ENCODE measurements at places on chromosomes 2 and 18.

DNA sequence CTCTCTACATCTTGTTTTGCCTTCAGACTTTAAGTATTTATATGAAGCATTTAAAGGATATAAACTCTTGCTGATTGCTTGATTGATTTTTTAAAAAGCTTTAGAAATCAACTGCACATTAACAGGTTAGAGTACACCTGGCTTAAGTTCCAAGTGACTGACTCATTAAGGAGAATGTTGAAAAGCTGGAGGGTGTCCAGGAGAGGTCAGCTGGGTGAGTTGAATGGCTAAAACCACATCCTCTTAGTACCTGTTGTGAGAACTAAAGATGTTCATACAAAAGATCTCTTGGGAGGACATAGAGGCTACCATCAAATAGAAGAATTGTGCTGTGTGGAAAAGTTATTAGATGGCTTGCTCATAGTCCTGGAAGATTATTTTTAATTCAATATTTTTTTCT, 206.8 kb downstream of the TXNL1 start:
- DNase-seq = no peak

DNA sequence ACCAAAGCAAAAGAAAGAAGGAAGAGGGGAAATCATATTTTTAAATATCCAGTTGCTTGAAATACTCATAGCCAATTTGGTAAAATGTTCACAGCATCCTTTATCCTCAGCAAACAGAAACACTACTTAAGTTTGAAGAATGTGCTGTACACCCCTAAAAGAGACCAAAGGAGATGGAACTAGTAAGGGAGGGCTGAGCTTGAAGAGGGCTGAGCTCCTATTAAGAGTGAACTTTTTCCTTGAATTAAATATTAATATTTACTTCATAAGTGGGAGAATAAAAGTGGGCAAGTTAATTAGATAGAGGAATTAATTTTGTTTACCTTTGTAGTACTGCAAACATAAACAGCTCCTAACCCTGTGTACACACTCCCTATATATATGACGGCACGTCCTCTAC, 7.0 kb downstream of the EVX2 start:
- no peak for DNase-seq

- DNase-seq = no peak
These were observed 61.3 kb downstream of the PMAIP1 start for GRCh38 chr18:59961070-59961469.

GRCh38 chr2:170216981-170217380, 39.0 kb downstream of the MYO3B start:
- no peak for DNase-seq

DNA sequence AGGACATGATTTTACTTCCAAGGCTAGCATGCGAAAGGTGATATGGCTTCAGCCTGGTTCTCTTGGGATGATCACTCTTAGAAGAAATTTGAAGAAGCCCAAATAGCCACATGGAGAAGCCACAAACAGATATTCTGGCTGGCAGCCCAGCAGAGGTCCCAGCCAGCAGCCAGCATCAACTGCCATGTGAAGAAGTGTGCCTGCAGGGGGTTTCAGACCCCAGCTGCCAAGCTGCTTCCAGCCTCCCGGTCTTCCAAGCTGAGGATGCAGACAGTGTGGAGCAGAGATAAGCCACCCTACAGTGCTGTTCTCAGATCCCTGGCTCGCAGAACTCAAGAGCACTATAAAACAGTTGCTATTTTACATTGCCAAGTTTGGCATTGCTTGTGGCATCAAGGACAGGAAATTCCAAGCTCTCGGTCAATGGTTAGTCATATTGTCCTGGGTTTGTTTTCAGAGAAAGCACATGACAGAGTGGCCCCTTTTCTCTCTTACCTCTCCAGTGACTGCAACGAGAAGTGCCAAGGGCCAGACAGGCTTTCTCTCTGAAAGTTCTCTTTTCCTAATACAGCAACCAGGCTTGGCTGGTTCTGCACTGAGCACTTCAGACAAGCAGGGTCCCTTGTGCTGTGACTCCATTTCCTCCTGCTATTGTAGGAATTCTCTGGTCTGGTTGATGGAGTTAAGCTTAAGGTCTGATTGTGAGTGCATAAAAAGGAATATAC, 223.7 kb downstream of the ANKRD30B start:
- DNase-seq = no peak

DNA sequence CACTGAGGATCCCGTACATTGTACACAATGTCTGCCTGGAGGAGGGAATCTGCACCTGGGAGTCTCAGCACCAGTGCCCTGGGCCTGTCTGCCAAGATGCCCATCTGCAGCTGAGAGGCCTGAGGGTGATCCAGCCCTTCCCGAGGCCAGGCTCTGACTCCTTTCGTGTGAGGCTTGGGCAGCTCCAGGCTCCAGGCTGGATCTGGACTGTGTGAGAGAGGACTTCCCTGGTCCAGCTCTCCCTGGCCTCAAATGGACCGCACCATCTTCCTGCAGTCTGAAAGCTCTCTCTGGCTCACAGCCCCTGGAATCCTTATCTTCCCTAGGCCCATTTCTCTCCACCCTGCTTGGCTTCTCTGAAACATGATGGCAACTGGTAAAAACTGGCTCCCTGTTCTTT, 324.6 kb downstream of the DYSF start:
- DNase-seq = no peak

DNA sequence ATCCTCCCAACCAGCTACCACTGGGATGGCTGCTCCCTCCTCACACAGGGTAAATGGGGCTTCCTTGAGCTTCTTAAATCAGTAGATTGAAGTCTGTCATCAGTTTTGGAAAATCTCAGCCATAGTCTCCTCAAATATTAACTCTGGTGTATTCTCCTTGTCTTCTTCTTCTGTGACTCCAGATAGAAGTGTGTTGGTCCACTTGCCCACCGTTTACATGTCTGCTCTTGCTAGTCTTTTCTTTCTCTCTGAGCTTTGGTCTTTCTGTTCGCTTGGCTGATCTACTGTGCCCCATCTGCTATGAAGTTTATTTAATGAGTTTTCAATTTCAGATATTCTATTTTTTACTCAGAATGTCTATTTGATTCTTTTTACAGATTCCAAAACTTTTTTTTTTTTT, 281.7 kb upstream of the HDAC4 start:
- DNase-seq = no peak

DNA sequence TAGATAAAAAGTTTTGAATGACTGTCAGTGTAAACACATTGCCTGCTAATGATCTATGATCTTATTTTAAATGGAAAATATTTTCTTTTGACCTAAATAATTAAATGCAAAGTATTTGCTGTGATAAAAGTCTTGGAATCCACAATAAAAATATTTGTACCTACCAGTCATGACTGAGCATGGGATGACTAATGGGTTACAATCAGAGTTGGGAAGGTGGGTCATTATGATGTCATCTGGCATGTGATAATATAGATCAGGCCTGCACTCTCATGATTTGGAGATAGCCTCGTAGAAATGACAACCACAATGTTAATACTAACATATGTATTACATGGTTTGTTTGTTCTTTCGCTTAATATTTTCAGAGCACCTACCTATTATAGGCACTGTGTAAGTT, 848.8 kb upstream of the KLHL29 start:
- no peak for DNase-seq

GRCh38 chr18:22946846-22947245, 13.7 kb downstream of the RBBP8 start:
- no peak for DNase-seq

DNA sequence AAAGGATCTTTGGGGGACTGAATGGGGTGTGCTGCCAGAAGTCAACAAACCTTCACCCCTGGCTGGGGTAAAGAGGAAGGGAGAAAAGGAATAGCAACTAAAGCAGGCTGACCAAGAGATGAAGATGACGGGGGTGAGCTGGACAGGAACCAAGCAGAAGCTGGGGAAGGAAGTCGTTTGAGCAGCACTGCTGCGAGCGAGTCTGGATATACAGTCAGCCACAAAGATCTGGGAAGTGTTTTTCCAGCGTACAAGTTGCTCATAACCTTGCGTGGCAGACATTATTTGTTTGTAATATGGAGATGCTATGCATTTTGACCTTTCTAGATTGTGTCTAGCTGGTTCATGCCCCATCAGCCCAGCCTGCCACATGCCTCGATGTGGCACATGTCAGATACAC, 71.2 kb downstream of the EIF2AK3 start:
- peak; percentile 9 for DNase-seq

GRCh38 chr2:72561621-72562318, 264.1 kb downstream of the EXOC6B start:
- no peak for DNase-seq

- DNase-seq = no peak
These were observed 21.6 kb upstream of the OTX1 start for GRCh38 chr2:63029058-63029457.

GRCh38 chr18:38900031-38900430, 1334.4 kb upstream of the CELF4 start:
- DNase-seq = no peak

DNA sequence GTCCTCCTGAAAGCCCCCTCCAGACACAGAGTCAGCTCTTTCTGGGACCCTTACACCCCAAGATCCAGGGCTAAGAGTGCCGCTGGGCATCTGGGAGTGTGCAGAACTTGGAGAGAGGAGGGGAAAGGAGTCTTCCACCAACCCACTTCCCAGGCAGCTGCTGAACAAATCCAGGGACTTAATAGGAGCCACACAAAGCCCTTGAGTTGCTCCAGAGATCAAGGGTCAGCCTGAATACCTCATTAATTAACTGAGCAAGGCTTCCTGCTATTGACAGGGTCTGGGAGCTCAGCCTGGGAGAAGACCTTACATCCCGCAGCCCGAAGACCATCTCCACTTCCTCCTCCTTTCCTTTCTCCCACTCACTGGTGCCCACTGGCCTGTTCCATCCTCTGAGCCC, 108.3 kb downstream of the CELF4 start:
- no peak for DNase-seq

- DNase-seq = peak; percentile 50
These were observed 27.2 kb upstream of the EML4 start for GRCh38 chr2:42141687-42142546.

- DNase-seq = no peak
These were observed 19.8 kb downstream of the PARD6G start for GRCh38 chr18:80227472-80227871.

DNA sequence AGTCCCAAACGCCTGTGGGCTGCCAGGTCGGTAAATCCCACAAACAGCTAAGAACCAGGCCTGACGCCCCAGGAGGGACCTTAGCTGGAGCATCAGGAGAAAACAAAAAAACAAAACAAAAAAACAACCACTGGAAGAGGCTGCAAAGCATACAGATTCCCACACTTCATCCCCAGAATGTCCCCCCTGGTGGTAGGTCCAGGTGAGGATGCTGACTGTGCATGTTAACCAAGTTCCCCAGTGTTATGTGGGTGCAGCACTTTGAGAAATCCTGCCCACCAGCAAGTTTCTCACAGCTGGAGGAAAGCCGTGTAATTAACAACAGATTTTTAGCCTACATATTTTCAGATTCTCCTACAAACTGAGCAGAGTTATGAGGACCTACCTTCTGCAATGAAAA, 15.1 kb downstream of the ST3GAL5 start:
- no peak for DNase-seq

DNA sequence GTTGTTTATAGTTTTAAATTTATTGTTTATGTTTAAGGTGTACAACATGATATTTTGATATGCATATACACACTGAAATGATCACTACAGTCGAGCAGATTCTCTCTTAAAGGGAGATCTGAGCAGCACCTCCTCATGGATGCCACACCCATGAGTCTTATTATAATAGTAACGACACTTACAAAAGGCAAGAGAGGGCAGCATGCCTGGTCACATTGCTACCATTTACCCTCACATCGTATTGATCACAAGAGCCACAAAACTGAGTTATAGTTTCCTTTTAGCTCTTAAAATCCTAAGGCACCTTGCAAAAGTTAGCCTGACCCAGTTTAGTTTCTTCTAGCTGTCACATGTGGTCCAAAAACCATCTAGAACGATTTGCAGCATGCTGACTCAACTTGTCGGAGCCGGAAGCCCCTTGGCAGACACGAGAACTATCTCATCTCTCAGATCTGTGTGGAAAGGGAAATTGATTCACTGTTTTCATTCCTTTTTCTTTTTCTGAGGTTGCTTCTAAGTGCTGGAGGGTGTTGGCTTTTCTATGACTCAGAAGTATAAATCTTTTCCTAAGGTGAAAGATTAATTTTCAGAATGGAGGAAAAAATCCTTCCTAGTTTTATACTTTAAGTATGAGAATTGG, 85.3 kb downstream of the CDC42EP3 start:
- DNase-seq = peak; percentile 37

GRCh38 chr2:138137949-138138348, 173.7 kb downstream of the HNMT start:
- no peak for DNase-seq

- DNase-seq = no peak
These were observed 108.3 kb upstream of the NRP2 start for GRCh38 chr2:205574001-205574400.

GRCh38 chr2:181672255-181673008, 7.9 kb downstream of the NEUROD1 start:
- no peak for DNase-seq

DNA sequence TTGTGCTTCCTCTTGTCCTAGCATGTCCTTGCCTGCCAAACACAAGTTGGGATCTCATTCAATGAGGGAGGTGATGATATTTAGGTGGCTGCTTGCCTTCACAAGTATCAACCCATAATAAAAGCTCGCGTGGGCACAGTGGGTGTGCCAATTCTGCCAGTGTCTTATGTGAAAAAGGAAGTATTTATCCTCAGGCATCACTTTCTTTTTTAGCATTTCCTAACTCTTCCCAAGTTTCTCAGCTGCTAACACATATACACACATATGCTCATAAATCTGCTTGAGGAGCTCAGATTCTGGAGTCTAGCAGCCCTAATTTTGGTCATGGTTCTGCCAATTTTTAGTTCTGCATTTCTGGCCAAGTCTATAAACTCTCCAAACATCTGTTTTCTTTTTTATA, 319.5 kb upstream of the HNMT start:
- DNase-seq = peak; percentile 8

DNA sequence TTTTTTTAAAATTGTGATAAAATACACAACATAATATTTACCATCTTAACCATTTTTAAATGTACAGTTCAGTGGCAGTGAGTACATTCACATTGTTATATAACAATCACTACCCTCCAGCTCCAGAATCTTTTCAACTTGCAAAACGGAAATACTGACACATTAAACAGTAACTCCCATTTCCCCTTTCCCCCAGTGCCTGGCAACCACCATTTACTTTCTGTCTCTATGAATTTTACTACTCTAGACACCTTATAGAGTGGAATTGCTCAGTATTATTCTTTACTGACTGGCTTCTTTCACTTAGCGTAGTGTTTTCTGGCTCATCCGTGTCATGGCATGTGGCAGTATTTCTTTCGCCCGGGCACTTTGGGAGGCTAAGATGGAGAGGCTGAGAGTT, 32.6 kb downstream of the FASTKD2 start:
- DNase-seq = peak; percentile 89

GRCh38 chr18:59940068-59940467, 40.3 kb downstream of the PMAIP1 start:
- DNase-seq = peak; percentile 39
